Activated CD4-positive, alpha-beta T cell treated with anti-CD3 and anti-CD28 coated beads, Interleukin-2, amount 50 U/mL, for 24 hours (primary cell): ENCODE measurements at places on chromosomes 4 and X.

DNA sequence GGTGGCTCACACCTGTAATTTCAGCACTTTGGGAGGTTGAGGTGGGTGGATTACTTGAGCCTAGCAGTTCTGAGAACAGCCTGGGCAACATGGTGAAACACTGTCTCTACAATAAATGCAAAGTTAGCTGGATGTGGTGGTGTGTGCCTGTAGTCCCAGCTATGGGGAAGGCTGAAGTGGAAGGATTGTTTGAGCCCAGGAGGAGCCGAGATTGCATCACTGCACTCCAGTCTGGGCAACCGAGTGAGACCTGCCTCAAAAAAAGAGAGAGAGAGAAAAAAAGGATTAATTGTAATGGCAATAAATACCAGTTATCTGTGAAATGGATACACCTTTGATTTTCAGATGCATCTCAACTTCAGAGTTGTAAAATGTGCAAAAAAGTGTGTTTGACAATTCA lies 58.8 kb downstream of the SPRY1 start:
- no peak for DNase-seq

GRCh38 chrX:136210243-136210642 lies 41.0 kb downstream of the MAP7D3 start:
- no peak for DNase-seq

GRCh38 chr4:80226094-80226493 lies 28.8 kb downstream of the PRDM8 start:
- DNase-seq = no peak

DNA sequence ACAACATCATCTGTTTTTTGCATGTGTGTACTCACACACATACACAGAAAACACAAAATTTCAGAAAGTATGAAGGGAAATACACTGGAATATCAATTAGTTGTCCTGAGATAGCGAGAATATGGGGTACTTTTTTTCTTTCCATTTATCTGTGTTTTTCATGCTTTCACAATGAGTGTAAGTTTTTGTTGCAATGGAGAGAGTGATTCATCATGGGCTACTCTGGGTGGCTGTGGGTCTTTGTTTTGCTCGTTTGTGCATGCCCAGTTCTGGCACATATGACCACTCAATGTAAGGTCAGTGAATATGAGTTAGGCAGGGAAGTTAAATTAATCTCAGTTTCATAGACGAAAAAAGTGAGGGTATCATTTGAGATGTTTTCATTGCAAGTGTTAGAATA lies 26.9 kb downstream of the XK start:
- DNase-seq = no peak

DNA sequence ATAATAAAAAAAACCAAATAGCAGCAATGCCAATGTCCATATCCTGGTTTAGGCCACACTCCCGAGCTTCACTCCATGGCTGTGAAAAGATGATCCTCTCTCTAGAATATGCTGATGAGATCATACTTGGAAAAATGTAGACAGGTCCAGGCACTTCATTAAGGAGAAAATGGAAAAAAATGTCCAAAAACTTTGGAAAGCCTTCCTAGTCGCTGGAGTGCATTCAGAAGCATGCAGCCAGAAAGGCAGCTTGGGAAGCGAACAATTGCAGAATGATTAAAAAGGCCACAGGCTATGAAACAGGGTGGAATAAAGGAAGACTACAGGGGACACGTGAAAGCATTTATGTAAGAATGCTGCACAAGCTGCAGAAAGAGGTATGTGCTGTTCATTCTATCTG lies 165.6 kb upstream of the HCCS start:
- DNase-seq = no peak

GRCh38 chrX:37075892-37076595 lies 67.9 kb downstream of the FAM47C start:
- DNase-seq = no peak

DNA sequence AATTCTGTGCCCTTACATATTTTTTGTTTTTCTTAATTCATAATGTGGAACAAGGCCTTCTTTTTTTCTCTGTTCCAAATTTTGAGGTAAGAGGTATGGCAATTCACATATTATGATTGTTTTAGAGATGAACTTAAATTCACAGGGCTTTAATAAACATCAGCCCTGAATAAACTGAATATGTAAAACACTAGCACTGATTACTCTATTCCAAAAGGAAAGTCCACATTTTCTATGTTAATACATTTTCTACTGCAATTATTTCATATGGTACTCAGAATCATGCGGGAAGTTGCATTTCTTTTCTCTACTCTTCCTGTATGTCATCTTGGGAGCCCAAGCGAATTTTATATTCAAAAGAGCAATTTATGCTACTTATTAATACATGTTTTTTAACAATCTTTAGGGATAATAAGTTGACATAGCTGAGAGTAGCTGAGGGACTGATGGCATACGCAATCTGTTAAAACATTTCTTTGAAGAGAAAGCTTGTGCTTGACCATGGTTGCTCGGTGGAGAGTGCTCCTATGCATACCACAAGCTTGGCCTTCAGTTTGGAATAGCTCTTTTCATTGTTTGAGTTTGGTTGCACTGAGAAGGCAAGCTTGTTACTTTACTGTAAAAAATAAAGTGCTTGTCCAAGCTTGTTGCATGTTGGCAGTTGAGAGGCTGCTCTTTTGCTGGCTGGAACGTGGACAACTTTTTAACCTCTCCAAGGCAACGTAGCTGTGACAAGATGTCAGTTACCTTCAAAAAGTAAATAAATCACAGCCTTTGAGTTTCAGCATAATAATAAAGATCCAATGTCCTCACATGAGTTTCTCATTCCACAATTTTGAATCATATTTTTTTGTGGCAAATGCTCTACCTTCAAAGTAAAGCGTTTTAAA lies 196.3 kb upstream of the SPRY1 start:
- DNase-seq = no peak

GRCh38 chrX:80174925-80175574 lies 160.5 kb downstream of the TBX22 start:
- DNase-seq = no peak

DNA sequence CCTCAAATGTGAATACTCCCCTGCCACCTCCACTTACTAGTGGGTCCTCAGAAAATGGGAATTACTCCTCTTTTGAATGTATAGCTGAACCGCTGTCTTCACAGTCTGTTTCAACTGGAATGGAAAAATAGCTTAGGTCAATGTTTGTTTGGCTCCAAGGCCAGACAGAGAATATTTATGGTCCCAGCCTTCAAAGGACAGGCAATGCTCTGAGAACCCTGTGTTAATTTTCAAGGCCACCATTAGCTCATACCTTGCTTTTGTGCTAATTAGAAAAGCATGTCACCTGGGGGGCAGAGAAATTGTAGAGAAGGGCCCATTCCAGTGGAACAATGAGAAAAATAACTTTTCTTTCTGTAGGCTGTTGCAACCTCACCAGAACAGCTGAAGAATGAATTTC lies 4.6 kb upstream of the MORF4L2 start:
- no peak for DNase-seq

- no peak for DNase-seq
These were observed 1.2 kb downstream of the MGST2 start for GRCh38 chr4:139666735-139667281.

- DNase-seq = no peak
These were observed 556.5 kb upstream of the NR3C2 start for GRCh38 chr4:148998719-148999118.

- no peak for DNase-seq
These were observed 72.5 kb downstream of the EVC start for GRCh38 chr4:5783486-5783885.

DNA sequence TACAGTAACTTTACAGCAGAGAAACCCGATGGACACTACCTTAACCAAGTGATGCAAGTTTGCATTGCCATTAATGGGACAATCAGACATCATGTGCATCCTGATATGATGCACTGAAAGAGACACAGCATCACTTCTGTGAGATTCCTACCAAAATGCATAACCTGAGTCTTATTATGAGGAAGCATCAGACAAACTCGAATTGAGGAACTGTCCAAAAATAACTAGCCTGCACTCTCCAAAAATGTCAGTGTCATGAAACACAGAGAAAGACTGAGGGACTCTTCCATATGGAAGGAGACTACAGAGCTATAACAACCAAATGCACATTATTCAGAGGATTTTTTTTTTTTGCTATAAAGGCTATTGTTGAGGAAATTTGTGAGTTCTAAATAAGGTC lies 66.6 kb upstream of the IQSEC2 start:
- no peak for DNase-seq

DNA sequence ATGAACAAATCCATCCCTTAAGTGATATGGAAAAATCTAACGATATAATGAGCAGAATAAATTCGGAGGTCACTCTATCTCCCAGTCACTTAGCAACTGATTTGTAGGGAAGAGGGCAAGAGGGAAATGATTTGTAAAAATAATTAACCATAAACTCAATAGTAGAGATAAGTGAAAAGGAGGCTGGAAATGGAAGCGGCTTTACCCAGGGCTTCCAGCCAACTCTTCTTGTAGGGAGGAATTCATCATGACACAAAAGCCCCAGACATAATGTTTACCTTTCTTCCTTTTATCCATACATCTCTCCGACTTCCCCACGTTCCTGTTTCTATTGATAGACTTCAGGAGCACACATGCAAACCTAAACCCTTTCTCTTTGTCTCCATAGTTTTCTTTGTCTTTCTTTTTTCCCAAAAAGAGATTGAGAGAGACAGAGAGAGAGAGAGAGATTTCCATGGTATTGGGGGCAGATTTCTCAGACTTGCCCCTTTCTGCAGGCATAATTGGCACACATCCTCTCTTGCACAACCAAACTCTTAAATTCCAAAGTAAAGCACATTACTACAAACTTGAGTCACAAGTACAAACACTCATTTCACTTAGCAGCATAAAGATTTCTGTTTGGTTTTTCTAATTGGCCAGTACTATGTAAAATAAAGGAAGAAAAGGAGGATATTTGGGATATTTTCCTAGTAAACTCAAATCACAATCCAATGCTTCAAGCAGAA lies 140.9 kb downstream of the MAPK10 start:
- DNase-seq = no peak

GRCh38 chr4:168317621-168318020 lies 931 bp downstream of the DDX60 start:
- DNase-seq = no peak

DNA sequence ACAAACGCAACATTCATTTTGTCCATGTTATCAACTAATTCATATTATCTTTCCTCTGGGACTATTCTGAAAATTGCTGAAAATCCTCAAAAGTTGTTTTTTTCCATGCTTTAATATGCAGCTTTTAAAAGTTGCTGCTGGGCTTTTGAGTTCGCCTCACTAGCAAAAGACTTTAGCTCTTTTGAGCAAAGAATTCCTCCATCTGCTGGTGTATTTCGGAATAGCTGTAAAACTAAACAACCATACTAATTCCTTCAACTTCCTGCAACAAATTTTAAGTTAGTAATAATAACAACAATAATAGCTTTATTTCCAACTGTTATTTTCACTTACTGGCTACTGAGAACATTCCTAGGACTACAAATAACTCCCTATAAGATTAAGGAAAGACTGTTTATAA lies 124.5 kb upstream of the PLAC1 start:
- DNase-seq = no peak

DNA sequence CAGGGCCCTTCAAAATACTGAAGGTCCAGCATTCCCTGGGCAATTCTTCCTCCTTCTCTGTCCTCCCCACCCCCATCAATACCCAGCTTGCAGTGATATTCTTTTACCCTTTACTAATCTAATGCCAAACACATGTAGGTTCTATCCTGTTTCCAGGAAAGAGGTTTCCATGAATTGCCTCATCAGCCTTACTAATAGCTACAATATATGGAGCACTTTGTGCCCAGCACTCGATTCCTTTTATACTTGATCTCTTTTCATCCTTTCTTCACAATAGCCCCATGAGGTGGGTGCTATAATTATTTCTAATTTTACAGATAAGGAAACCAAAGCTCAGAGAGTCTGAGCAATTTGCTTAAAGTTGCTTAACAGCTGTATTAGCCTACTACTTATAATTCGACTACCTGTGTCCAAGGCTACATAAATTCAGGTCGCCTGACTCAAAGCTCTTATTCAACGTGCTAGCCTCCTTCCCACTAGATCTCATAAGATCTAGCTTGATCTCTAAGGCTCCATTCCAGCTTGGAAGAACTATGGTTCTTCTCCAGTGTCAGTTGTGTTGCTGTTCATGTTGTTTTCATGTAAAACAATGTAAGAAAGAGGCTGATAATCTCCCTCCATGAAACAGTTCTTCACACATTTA lies 229.6 kb upstream of the PGRMC2 start:
- DNase-seq = no peak

- no peak for DNase-seq
These were observed 21.7 kb upstream of the SPP1 start for GRCh38 chr4:87953826-87954225.

- no peak for DNase-seq
These were observed 94.1 kb upstream of the BANK1 start for GRCh38 chr4:101696276-101697010.

DNA sequence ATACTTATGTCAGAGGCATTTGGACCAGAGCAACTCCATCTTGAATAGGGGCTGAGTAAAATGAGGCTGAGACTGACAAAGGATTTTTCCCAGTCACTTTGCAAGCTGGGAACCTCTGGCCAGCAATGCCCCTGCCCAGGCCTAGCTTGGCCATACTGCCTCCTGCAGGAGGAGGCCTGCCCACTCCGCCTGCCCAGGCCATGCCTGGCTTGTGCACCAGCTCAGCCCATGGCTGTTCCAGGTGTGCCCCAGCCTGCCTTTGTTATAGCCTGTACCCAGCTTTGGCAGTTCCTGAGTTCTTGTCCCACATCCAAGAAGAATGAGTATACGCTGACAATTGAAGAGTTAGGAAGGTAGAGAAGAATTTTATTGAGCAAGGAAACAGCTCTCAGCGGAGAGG lies 176.1 kb downstream of the AASDH start:
- no peak for DNase-seq

GRCh38 chrX:14698790-14699189 lies 169.5 kb downstream of the GLRA2 start:
- no peak for DNase-seq

DNA sequence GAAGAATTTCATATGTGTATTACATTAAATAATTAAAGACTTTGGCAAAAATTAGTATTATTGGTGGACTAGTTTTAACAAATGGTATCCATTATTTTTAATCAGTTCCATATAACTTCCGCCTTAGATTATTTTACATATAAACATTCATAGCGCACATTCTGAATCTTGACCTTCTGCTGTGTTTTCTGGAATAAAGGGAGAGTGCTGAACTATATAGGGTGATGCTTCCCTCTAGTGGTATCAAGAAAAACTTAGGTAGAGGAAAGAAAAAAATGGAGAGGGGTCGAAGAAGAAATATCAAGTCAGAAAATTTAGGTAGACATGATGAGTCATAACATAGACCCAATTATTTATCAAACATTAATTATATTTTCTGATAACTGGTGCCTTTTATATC lies 155.6 kb upstream of the PACRGL start:
- DNase-seq = no peak

DNA sequence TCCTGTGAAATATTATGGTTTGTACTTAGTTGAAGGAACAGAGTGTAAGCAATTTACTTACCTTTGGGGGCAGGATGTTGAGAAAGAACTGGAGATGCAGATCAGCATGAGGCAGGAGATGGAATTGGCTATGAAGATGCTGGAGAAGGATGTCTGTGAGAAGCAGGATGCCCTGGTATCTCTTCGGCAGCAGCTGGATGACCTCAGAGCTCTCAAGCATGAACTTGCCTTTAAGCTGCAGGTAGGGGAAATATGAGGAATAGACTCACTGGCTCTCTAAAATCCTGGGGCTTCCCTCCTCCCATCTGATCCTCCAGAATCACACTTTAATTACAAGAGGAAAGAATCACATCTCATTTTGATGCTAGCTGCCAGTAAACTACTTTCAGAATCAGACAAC lies 51.0 kb downstream of the GRSF1 start:
- no peak for DNase-seq
